ENCODE measurements at places on chromosomes 16 and 17.

GRCh38 chr17:39400547-39401411 is 647 bp downstream of the FBXL20 start:
- DNase-seq, result no peak

DNA sequence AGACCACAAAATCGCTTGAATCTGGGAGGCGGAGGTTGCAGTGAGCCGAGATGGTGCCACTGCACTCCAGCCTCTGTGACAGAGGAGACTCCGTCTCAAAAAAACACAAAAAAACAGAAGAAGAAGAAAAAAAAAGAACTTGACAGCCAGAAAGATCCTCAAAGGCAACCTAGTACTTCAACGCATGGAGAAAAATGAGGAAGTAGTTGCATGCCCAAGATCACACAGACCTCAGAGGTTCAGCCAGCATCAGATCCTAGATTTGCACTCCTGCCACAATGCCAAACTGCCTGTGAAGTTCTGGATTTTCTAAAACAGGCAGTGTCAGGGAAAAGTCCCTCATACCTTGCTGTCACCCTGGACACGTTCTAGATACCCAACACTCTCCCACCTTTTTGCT is 1.5 kb downstream of the ATPAF2 start:
- no peak for DNase-seq

DNA sequence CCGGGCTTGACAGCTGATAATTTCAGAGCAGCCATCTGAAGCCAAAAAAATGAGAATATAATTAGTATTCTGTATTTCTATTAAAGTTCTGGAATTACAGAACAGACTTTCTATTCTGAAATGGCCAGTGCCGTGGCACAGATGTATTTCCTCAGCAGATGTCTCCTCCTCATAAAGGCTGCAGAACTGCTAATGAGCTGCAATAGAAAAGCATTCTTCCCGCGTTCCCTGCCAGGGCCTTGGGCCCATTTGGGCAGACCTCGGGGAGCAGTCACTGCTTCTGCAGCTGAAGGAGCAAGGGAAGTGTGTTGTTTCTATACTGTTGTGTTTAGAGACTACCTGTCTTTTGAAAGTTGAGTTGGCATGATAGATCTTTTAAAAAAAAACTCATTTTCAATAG is 152.6 kb upstream of the CACNG5 start:
- no peak for DNase-seq

DNA sequence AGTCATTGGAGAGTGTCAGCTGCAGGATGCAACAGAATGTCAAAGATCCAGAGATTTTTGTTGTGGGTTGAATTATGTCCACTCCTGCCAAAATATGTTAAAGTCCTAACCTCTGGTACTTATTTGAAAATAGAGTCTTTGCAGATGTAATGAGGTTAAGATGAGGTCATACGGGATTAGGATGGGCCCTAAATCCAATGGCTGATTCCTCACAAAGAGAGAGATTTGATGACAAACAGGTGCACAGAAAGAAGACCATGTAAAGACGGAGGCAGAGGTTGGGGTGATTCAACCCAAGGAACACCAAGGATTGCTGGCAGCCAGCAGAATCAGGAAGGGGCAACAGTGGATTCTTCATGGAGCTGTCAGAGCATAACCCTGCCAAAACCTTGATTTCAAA is 34.5 kb upstream of the USP22 start:
- no peak for DNase-seq

DNA sequence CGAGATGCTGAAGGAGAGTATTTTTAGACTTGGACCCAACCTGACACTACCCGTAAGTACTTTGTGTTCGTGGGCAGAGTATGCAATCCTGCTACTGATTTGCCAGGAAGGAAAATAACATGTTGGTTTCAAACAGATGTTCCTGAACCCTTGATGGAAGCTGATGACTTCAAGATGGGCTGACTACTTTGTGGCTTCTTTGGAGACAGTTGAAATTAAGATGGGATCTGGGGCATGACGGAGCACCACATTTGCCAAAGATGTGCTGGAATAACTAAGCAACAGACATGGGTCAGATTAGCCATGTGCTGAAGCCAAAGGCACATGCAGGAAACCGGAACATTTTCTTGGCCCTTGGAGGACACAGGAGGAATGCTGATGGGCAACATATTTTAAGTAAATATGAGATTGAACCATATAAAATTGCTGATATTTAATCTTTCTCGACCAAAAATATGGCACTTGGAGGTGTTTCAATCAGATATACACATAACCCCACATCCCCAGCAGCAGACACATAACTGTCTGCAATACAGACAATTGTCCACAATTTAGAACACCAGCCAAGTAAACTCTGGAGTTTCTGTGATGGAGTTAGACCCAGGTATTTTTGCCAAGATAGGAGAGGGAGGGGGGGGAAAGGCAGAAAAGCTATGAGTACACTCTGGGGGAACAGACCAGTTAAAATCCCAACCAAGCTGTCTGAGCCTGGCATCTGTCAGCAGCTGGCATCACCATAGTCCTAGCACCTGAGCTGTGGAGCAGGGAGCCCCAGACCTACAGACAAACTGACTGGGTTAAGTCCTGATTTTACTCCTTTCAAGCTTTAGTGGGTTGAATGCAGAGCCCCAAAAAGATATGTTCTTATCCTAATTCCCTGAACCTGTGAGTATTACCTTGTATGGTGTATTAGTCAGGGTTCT is 329.4 kb upstream of the CDH5 start:
- DNase-seq, result no peak

- DNase-seq, result no peak
Observed at GRCh38 chr16:66961065-66961744, at the start of gene CES3. CES3 (plus strand) TSS chr16:66961266; CDS start chr16:66961308, 42 bp downstream.

- DNase-seq, result no peak
Observed at GRCh38 chr17:31493656-31494155, 102.2 kb downstream of the RAB11FIP4 start.

DNA sequence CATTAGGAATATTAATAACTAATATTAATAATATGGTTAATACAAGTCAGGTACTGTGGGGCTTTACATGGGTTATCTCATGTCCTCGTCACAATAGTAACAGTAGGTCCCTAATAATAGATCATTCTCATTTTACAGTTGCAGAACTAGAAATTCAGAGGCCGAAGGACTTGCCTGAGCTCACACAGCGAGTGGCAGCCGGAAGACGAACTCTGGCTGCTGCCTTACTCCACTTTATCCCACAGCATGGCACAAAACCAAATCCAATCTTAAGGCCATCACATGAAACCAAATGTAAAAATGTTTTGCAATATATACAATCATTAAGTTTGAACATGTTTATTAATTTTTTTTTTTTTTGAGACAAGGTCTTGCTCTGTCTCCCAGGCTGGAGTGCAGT is 13.6 kb downstream of the GNA13 start:
- no peak for DNase-seq

- no peak for DNase-seq
Observed at GRCh38 chr16:9176547-9177418, 85.3 kb downstream of the HAPSTR1 start.

DNA sequence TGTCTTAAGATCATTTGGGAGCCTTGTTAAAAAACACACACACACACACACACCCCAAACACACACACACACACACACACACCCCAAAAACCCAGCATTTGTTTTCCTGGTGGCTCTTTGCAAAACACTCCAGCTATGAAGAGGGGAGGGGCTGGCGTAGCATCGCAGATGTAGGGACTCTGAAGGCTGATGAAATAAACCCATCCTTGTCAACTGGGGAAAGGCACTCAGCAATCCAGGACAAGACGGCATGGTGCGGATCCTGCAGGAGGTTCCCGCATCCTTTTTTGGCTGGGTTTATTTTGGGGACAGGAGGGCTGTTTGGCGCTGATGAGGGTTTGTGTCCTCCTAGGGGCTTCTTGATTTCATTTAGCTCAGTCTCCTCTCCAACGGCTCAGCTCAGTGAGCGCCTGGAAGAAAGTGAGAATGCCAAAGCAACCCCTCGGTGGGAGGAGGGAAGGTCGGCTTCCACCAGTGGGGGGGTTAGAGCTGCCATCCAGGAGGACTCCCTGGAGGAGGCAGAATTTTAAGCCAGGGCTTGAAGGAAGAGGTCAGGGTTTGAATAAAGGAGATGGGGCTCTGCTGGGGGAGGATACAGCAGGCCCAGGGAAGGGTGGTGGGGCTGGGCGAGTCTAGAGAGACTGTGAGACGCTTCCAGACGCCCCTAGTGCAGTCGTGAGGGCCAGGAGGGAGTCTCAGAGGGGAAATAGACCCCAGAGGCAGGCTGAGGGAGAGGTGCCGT is 12.4 kb upstream of the GSE1 start:
- DNase-seq, result no peak

Measured in cortex of kidney (tissue), 1 donor.